ENCODE measurements at places on chromosomes 16 and 17.

- DNase-seq, result peak; percentile 50
Observed at GRCh38 chr16:50313596-50314478, 47.5 kb downstream of the ADCY7 start.

GRCh38 chr17:61732169-61732568 lies 131.2 kb downstream of the BRIP1 start:
- DNase-seq, result no peak

DNA sequence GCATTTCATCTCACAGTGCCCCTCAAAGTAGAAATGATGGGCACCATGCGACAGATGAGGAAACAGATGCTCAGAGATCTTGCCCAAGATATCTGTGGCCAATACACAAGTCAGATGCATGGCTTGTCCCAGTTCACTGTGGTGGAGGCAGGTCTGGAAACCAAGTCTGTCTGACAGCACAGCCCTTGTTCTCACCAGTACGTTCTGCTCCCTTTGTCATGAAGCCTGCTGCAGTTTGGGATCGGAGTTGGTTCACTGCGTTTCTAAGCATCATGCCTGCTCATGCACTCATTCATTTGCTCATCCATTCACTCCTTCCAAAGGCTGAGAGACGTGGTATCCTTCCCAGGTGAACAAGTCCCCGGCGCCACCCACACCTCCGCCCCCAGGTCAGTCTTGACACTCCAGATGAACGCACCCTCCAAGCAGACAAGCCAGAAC lies 27.2 kb upstream of the MEAK7 start:
- DNase-seq, result no peak

DNA sequence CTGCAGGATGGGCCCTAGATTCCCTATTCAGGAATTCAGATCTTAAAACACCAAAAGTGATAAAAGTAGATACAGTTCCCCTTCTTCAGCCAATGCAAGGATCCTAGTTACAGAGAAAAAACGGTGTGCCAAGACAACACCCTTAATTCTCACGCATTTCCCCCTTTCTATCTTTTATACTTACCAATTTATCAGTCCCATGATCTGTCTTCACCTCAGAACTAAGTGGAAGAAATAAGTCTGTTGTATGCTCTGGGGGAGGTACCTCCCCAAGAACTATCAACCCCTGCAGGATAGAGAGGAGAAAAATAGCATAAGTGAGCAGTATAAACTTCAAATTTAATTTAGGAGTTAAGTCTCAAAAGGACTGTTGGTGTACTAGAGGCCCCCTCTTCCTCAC lies 83.2 kb downstream of the STH start:
- no peak for DNase-seq

- no peak for DNase-seq
Observed at GRCh38 chr16:29983420-29984136, 9.9 kb downstream of the TAOK2 start.

GRCh38 chr17:19331543-19332245 lies 30.8 kb downstream of the B9D1 start:
- no peak for DNase-seq

- DNase-seq, result no peak
Observed at GRCh38 chr17:79023886-79024771, at the start of gene C1QTNF1. TSS of gene C1QTNF1 (plus strand) at chr17:79024169. CDS start at chr17:79043969, 19,800 bp downstream.

GRCh38 chr16:69890114-69890891 lies 60.8 kb upstream of the CLEC18A start:
- no peak for DNase-seq

DNA sequence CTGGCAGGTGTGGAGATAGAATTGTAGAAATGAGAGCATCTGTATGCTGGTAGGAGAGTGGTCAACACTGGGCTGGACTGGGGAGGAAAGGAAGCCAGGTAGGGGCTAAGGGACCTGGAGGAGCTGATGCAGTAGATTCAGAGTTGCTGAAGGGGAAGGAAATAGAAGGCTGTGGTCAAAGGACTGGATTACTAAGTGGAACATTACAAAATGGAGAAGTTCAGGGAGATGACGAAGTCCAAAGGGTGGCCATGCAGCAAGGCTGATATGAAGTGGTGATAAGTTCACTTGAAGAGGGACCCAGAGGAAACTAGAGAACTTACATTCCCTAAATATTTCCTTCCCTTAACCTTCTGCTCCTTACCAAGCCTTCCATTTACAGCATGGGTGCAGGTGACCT lies 8.6 kb upstream of the CCL2 start:
- no peak for DNase-seq

DNA sequence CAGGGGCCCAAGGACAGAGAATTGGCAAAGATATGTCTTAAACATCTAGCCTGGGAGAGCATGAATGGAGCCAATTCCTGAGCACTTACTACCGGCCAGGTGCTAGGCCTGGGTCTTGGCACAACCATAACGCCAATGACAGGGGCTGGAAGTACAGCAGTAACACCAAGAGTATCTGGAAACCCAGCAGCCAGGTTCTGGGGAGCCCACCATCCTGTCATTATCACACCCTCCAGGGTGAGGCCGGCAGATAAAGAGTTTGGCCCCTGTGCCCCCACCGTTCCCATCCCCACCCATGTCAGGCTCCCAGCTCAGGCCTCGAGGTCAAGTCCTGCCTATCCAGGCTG lies 508 bp upstream of the TMC8 start:
- DNase-seq, result no peak

DNA sequence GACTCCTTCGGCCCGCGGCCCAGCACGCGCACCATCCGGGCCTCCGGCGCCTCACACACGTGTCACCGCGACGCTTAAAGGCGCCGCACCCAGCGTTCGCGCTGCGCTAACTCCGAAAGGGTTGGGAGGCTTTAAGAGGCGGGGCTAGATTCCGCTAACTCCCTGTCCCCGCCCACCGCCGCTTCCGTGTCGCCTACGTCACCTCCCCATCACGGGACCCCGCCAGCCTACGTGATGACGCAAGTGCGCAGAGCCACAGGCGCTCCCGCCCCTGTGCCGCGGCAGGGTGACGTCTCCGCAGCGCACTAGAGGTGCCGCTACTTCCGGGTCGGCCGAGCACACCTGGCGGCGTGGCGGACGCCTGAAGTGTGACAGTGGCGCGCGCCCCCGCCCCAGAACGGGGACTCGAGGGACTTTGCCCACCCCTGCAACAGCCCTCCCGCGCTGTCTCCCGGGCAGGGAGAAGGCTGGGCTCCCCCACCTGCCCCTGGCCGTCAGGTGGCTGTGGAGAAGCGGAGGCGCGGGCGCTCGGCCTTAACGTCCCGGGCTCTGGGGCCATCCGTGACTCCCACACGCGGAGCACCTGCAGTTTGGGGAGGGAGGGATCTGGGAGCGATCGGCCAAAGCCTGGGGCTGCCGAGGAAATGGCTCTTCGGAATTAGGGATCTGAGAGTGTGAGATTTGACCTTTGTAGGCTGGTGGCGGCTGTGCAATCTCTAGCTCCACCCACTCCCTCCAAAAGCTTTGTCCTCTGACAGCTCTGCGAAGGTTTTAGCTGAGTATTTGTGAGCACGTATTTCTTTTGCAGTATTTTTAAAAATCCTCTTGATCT lies at the start of gene USP36:
TSS of gene USP36 (minus strand) at position 35 of the 832 bp plus-strand sequence. CDS start 4,451 bp downstream, outside the sequence.
- peak; percentile 100 for DNase-seq

GRCh38 chr17:57211543-57211942 lies 44.8 kb upstream of the MSI2 start:
- DNase-seq, result no peak

DNA sequence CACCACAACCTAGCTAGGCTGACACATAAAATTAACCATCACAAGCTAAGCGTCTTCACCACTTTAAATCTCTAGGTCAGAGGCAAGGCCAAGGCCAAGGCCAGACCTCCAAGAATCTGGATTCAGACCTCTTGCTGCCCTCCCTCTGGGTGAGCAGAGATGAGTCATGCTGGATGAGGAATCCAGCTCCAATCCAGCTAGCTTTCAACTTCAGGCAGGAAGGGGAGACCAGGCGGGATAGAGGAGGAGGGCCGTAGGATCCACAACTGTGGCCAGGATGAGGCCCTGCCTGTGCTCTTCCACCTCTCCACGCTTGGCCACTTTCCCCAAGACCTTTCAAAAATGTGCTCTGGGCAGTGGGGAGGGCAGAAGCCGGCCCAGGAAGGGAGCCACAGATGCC lies 14.7 kb downstream of the LRRC75A start:
- no peak for DNase-seq

DNA sequence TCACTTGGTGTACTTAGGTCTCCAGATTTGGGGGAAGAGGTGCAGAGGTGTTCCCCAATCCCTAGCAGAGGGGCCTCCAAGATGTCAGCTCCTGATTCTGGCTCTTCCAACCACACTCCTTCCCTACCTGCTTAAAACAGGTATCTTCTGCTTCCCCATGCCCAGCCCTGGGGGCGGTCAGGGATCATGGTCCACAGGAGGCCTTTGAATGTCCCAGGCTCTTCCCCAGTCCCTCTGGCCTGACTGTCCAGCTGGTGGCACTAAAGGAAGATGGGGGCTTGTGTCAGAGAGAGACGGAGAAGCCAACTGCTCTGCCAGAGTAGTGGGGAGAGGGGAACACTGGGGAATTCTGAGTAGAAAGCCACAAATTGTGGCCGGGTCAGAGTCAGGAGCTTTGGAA lies 3.8 kb downstream of the ARL4D start:
- no peak for DNase-seq
